ENCODE measurements at places on chromosomes 7 and 10.

DNA sequence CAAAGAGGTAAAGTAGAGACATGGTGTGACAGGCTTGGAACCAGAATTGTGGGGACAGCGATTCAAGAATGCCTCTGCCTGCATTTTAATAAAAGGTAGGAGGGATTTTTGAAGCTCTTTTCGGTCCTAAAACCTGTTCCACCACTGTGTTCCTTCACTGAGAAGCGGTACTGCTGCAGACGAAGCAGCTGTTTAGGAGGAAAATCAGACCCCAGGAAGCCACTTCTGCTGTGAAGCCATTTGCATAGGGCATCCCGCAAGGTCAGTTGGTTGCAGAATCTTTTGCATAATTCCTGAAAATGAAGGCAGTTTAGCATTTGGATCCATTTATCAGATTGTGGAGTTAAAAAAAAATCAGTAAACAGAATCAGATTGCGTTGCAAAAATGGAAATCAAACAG is 183.3 kb upstream of the PRKCQ start:
- DNase-seq: no peak

DNA sequence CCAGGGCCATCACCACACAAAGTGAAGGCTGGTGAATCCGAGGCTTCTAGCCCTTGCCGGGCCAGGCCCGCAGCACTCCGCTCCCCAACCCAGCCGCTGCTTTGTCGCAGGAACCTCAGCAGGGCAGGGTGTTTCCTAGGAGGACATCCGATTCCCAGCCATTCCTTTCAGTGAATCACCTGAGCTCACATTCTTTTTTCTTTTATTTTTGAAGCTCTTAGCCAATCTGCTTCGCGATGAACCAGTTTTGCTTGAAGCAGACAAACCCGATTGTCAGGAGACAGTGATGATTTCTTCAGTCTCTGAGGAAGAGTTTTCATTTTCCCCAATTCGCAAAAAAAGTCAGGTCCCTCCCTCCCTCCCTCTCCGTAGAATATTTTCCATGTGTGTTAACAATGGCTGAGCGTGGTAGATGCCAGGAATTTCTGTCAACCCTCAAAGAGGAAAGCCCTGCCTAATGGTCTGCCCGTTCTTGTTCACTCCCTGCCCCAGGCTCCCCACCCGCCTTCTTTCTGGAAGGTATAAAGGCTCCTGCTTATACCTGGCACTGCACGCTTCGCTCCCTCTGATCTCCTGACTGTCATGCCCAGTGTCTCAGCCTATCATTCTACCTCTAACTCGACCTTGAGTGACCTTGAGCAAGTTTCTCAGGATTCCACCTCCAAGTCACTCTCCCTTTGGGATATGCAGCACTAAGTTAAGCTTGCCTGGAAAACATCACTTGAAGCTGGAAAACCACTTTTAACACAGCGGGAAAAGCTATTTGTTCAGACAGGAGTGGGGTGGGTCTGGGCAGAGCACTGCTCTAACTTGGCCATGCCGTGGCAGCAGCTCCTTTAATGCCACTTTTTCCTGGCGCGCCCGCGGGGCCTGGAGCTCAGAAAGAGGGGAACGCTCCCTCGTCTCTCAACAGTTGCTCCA is 35.1 kb downstream of the EGFR start:
- no peak for DNase-seq

- DNase-seq: no peak
Measured at GRCh38 chr7:155460926-155461613, 3.1 kb downstream of the EN2 start.

DNA sequence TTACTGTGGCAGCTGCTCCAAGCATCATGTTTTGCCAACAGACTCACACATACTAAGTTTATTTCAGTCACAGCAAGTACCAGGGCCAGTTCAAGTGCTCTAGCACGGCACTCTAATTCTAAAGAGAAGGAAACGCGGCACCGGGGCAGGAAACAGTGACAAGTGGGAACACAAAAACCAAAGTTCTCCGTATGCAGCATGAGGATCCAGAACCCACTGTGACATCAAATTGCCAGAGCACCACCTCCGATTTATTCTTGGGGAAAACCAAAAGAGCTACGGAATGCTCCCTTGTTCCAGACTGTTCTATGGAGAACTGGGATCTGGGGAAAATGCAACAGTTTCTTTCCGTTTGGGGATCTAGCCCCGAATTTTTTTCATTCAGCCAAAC is 448 bp upstream of the PTER start:
- DNase-seq: peak; percentile 17
